Islet precursor cell (in vitro differentiated cells): ENCODE measurements at places on chromosomes 7 and 10.
A peak's percentile ranks its signal among the peaks of the same experiment; 100 is the strongest.

DNA sequence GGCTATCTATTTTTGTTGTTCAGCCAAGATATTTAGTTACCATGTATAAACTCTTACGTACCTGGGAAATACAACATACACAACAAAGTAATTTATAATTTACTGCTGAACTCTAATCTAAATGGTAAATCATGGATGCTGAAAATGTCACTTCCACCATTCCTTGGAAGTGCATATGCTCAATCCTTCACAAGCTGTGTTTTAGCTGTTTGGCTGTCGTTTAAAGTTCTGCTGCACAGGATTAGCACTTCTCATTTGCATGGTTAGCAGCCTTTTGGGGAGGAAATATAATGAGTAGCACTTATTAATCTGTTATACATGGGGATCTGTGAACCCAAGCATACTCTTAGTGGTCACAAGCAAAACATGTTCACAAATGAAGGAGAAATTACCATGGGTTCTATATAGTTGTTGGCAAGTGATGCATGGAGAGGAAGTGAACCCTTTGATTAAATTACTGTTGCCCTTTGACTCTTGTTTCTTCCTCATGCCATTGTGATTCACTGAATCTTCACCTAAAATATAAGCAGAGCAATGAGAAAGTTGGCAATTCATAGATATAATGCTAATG, 18.5 kb downstream of the PIK3CG start:
- no peak for DNase-seq

- DNase-seq = peak; percentile 73
Observed at GRCh38 chr7:55432939-55433784, 68.0 kb downstream of the LANCL2 start.

- DNase-seq = no peak
Observed at GRCh38 chr10:110225441-110225755, 18.0 kb downstream of the MXI1 start.

GRCh38 chr10:118439824-118440223, 97.7 kb upstream of the FAM204A start:
- DNase-seq = no peak

DNA sequence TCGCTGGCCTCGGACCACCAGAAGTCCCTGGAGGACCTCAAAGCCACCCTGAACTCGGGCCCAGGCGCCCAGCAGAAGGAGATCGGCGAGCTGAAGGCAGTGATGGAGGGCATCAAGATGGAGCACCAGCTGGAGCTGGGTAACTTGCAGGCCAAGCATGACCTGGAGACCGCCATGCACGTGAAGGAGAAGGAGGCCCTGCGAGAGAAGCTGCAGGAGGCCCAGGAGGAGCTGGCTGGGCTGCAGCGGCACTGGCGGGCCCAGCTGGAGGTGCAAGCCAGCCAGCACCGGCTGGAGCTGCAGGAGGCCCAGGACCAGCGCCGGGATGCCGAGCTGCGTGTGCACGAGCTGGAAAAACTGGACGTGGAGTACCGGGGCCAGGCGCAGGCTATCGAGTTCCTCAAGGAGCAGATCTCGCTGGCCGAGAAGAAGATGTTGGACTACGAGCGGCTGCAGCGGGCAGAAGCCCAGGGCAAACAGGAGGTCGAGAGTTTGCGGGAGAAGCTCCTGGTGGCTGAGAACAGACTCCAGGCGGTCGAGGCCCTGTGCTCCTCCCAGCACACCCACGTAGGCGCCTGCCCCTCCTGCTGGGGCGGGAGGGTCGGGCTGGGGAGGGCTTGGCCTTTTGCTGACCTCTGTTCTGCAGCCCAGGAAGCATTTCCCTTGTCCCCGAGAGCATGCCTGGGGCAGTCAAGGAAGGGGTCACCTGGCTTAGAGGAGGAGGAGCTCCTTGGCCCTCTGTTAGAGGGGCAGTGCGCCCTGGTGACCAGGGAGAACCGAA, 77.3 kb upstream of the GTF2IRD1 start:
- no peak for DNase-seq
